ENCODE measurements at places on chromosomes 16 and 17.

- DNase-seq = no peak
These were observed 31.2 kb downstream of the LYRM9 start for GRCh38 chr17:27862004-27862403.

- DNase-seq = peak; percentile 51
These were observed 24.2 kb downstream of the KLHL36 start for GRCh38 chr16:84672276-84673202.

- DNase-seq = no peak
These were observed 565.2 kb downstream of the TOX3 start for GRCh38 chr16:51981725-51982124.

GRCh38 chr17:40720899-40721298, 17.3 kb upstream of the KRT24 start:
- no peak for DNase-seq

GRCh38 chr16:75043175-75043895, 44.5 kb downstream of the ZNRF1 start:
- no peak for DNase-seq

- DNase-seq = peak; percentile 19
These were observed 80.1 kb downstream of the DNAH17 start for GRCh38 chr17:78497115-78497540.

Data from T-helper 22 cell (primary cell).